ENCODE measurements at places on chromosomes 7 and 10. TPM values are rescaled to one million over a fixed set of nuclear protein-coding genes. Genes with fewer than 3 reads are reported as not detected.

Gene HTR7
- not detected for total RNA-seq

Gene SPDYE8
- total RNA-seq: not detected

Gene GRM3
- total RNA-seq: not detected

Gene CLCN1
- total RNA-seq: not detected

Gene AKR1C2
- 1,499 TPM for total RNA-seq

- no peak for DNase-seq
These were observed 628 bp downstream of the MPLKIP start for GRCh38 chr7:40133561-40134427.

- no peak for DNase-seq
These were observed 91.7 kb upstream of the HPS1 start for GRCh38 chr10:98538472-98538871.

DNA sequence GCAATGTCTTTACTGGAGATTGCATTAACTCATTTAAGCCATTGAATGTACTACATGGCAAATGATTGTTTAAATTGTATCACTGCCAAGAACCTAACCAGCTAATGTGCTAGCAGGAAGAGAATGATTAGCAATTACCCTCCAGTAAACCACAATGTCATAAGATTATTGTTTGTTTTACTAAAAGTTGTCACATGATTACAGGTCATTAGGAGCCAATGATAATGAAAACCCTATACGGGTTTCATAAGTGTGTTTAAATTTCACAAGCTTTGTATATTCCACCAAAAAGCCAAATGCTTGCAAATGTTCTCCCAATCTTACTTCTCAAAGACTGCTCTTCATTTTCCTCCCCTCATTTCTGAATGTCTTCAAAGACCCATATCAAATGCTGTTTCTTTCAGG is 76.5 kb upstream of the PPP1R3C start:
- DNase-seq: peak; percentile 62

DNA sequence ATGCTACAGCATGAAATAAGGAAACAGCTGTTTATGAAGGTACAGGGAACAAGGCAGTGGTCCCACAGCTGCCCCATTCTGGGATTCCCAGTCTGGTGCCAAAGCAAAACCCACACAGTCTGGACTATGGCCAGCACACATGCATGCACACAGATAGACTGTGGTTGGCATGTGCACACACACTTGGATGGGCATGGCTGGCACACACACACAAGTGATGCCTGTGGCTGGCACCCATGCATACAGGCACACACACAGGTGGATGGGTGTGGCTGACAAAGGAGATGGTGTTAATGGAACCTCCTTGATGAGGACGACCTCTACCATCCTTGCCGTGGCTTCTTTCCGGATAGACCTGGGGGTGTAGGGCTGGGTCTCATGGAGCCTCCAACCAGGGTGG is 114.0 kb upstream of the LYZL2 start:
- no peak for DNase-seq

- DNase-seq: no peak
These were observed 1.5 kb downstream of the IL15RA start for GRCh38 chr10:5975641-5976473.

DNA sequence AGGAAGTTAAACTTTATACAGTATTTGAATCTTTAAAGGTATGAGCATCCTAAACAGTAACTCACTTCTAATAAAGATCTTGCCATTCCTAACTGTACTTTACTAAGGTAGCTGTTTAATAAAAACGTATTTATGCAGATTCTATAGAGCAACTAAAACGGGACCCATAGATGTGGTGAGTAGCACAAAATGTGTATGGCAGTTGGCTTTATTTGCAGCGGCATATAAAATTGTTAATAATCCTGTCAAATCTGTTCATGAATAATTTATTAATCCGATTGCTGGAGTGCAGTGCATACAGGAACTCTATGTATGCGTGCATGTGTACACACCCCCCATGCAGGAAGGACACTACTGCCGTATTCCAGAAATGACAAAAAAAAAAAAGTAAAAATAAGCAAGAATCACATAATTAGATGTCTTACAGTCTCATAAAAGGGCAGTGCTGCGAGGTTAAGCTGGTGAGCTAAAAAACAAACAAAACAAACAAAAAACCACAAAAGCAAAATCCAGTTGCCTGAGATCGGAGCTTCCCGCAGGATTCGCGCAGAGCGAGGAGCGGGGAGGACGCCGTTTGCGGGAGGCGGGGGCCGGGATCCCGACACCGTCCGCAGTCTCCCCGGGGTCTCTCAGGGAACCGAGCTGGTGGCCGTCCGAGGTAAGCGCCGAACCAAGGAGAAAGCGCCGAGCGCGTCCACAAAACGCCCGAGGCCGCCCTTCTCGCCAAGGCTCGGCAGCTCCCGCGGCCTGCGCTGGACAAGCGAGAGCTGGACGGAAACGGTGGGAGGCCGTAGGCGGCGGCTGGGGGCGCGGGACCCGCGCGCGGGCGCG is 518 bp upstream of the COMMD3 start:
- DNase-seq: no peak

DNA sequence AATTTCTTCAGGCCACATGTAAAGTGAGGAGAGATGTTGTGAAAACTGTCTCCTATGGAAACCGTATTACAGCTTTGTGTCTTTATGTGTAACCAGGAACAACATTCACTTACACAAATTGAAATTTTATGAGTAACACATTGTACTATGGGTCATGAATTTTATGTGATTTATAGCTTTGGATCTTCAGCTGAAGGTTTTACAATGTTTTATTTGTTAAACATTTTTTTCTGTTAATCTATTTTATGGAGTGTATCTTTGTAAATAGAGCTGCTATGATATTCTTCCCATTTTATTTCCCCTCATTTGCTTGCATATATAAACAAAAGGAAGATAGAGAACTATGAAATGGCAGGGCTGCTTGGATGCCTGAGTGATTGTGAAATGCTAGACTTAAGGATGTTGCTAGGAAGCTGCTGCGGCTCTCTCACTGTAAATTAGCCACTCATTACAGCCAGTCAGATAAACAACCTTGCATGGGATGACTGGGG is 104.5 kb upstream of the PCLO start:
- DNase-seq: peak; percentile 63

GRCh38 chr7:53996876-53997275 is 545.3 kb upstream of the VSTM2A start:
- peak; percentile 18 for DNase-seq

DNA sequence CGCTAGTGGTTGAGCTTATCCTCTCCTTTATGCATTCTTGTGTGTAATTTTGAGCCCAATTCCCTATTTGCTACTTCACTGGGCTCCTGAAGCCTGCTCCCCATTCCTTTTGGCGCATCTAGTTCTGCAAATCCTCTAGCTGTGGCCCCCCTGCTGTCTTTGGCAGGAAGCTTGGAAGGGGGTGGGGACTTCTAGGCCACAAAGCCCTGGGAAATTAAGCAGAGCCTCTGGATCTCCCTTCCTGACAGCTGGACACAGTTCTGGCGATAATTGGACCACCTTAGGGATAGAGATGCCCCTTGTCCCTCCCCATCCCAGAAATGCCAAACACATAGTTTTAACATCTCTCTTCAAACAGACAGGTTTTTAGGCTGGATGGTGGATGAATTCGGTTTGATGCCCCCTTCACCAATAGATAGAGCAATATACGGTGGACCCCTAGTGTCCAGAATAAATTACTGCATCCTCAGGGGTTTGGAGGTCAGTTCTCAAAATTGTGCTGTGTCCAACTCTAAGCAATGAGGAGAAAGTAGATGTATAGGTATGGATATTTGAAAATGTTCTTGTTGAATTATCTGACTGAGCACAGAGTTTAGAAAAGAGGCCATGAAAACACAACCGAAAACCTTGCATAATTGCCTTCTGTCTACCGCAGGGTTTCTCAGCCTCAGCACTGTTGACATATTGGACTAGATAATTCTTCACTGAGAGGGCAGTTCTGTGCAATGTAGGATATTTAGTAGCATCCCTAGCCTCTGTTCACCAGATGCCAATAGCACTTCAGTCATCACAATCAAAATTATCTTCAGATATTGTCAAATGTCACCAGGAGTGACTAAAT is 75.5 kb downstream of the PAPSS2 start:
- peak; percentile 49 for DNase-seq

- peak; percentile 81 for DNase-seq
These were observed 153.4 kb upstream of the KLF14 start for GRCh38 chr7:130887182-130887956.

DNA sequence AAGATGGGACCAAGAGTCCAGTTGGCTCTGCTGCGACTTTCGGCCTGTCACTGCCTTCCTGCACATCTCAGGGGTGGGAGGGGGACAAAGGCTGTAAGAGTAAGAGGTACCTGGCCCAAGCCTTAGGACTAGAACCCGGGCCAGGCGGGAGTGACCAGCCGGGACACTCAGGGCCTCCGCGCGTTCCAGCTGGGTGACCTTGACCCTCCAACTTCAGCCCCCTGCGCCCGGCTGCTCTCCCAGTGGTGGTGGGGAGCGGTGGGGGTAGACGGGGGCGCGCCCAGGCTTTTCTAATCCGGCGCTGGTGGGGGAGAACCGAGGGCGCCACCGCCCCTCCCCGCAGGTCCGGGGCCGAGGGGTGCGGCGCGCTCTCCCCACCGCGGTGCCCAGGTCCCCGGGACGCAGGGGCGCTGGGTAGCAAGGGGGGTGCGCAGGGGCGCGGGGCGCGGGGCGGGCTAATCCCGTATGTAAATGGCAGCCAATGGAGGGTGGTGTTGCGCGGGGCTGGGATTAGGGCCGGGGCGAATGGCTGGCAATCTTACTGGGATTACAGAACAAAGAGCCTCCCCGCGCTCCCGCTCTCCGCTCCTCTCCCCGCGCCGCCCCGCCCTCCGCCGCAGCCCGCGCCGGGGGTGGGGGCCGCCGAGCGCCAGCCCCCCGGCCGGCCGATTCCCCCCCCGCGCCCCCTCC is at the start of gene GTF2IRD1:
GTF2IRD1 (plus strand) TSS at position 585 of the 690 bp plus-strand sequence. CDS start 54,175 bp downstream, outside the sequence.
- peak; percentile 37 for DNase-seq

- no peak for DNase-seq
These were observed 187.7 kb downstream of the GFRA1 start for GRCh38 chr10:116085323-116085722.

DNA sequence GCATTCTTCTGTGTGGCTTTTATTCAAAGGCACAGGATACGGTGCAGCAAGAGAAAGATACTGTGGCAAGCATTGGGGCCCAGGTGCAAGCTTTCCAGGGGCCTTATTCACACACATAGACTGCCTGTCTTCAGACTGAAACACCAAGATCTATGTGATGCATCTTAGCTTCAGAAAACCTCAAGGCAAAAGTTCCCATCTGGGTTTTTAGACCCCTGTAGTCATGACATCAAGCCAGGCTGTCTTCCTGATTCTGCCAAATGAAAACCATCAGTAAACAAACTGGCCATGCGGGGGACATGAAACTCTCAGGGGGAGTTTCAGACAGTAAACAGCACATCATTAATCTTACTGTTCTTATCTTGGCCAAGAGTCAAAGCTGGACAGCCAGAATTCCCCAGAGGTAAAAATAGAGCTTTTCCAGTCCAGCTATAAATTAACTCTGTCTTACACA is 9.8 kb downstream of the AGBL3 start:
- DNase-seq: no peak

DNA sequence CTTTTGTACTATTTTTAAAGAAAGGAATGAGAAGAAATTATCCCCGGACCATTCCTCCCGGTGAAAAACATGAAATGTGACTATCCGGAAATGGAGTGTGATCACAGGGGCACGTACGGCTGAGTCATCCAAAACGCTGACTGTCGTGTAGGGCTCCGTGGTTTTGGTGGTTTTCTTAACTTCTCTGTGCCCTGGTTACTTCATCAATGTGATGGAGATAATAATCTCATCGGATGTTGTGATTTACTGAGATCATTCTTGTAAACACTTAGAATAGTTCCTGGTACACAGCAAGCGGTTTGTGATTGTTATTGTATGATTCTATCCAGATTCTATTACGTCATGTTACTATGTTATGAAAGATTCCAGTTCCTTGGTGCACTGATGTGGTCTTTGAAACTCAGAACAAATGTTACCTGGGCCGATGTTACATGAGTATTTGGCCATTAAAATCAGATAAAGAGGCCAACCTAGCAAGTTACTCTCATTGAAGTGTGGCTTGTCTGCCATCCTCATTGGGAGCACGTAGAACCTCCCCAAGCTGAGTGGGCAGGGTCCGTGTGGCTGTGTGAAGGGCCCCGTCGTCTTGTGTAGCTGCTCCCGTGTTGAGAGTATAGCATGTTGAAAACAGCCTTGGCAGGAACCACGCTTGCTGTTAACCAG is 99.5 kb downstream of the CAMK1D start:
- DNase-seq: peak; percentile 91

- no peak for DNase-seq
These were observed 3.7 kb upstream of the IL2RA start for GRCh38 chr10:6065835-6066234.

DNA sequence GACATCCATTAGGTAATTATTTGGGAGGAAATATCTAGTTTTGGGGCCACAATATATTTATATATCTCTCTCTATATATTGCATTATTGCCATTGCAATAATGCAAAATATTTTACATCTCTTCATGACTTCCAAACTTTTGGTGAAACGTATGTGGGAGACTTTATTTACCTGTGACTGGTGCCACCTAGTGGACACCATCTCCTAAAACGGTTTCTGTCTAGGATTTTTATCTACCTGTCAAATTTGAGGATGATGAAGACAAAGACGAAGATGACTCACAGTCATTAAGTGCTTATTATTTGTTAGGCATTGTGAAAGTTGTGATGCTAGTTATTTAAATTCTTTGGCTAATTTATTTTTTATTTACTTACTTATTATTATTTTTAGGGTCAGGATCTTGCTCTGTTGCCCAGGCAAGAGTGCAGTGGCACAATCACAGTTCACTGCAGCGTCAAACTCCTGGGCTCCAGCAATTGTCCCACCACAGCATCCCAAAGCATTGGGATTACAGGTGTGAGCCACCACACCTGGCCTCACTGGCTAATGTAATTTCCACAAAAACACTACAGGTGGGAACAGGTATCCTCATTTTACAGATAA is 18.7 kb upstream of the CBLL1 start:
- peak; percentile 31 for DNase-seq

- no peak for DNase-seq
These were observed 57.3 kb upstream of the FGFR2 start for GRCh38 chr10:121655254-121656144.

- no peak for DNase-seq
These were observed 106.0 kb downstream of the TCERG1L start for GRCh38 chr10:131205556-131205955.

GRCh38 chr10:56586461-56586891 is 225.4 kb upstream of the ZWINT start:
- no peak for DNase-seq

DNA sequence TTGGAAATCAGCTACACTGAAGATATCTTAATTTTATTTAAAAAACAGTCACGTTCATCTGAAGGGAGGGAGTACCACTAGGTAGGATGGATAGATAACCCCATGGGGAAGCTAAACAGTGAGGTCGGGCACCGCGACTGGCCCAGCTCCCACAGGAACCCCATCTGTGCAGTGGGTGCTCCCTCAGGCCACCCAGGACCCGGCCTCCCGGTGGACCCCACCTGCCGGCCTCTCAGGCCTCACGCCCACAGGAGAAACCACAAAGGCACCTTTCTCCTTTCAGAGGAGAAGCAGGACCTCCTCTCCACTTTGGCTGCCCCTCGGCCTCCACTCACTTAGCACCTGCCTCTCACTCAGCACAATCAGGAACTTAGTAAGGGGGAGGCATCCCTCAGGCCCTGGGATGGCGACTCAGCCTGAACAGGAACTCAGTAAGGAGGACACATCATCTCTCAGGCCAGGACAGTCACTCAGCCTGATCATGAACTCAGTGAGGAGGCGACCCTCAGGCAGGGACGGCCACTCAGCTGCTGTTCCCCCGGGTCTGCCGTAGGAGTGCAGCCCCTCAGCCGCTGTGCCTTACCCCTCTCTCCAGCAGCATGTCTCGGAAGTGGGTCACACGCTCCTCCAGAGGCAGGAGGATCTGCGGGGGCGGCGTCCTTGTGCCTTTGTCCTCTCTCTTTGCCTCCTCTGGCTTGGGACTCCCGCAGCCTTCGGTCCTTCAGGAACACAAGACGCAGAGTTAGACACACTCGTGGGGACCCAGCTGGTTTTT is 195.1 kb downstream of the TCERG1L start:
- DNase-seq: no peak
